ENCODE measurements at places on chromosomes 13 and 19.

GRCh38 chr13:89153941-89154340, 1482.8 kb downstream of the SLITRK5 start:
- DNase-seq = no peak

DNA sequence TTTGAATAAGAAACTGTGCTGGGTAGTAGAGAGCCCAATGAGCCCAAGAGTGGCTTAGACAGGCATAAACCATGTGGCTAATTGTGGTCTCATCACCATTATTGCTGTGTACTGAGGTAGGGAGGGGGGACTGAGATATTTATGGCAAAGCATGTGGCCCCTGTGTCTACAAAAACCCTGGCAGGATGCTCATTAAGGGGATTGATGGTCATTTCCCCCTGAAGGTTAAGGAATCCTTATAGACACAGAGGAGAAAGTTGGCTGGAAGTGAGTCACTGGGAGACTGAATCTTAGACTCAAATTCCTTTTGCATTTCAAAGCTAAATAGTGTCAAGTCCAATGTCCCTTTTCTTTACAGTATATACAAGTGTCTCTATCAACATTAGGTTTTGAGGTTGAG, 9.8 kb upstream of the DACT3 start:
- DNase-seq = no peak

- DNase-seq = no peak
Observed at GRCh38 chr13:97889803-97890202, 63.7 kb upstream of the IPO5 start.

DNA sequence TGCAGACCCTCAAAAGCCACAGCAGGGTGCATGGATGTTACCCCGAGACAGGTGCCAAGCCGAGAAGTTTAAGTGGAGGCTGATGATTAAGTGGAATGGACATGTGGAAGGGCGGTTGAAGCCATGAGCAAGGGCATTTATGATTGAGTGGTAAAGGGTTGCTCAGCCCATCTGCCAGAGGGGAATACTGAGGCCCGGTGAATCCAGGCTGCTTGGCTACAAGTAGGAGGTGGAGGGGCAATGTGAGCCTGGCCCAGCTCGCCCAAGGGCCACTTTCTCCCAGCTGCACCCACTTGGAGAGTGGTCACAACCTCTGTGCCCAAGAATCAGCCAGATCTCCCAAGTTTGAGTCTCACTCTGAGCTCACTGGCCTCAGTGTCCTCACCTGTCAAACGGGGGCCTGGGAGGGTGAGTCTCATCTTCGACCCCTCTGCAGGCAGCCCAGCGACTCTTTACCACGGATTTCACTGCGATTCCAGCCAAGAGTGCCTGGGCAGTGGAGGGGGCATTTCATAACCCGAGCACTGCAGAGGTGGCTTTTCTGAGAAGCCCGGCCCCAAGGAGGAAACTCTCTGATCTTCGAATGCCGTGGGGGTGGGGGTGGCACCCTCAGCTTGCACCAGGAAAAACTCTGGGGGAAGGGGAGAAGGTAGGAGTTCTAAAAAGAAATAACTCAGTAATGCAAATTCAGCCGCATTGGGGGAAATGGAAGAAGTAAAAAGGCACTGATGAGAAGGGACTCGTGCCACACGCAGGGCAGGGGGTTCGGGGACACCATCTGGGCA, 62.9 kb upstream of the KLF2 start:
- DNase-seq = no peak

- DNase-seq = no peak
Observed at GRCh38 chr13:55664178-55664577, 1476.5 kb upstream of the PRR20A start.

GRCh38 chr13:24107955-24108614, 52.4 kb upstream of the SPATA13 start:
- no peak for DNase-seq

GRCh38 chr13:39186205-39186875, 148.1 kb downstream of the NHLRC3 start:
- DNase-seq = no peak

- no peak for DNase-seq
Observed at GRCh38 chr19:1744822-1745563, 8.3 kb upstream of the ONECUT3 start.

GRCh38 chr13:111385183-111385857, 64.9 kb downstream of the TEX29 start:
- no peak for DNase-seq

DNA sequence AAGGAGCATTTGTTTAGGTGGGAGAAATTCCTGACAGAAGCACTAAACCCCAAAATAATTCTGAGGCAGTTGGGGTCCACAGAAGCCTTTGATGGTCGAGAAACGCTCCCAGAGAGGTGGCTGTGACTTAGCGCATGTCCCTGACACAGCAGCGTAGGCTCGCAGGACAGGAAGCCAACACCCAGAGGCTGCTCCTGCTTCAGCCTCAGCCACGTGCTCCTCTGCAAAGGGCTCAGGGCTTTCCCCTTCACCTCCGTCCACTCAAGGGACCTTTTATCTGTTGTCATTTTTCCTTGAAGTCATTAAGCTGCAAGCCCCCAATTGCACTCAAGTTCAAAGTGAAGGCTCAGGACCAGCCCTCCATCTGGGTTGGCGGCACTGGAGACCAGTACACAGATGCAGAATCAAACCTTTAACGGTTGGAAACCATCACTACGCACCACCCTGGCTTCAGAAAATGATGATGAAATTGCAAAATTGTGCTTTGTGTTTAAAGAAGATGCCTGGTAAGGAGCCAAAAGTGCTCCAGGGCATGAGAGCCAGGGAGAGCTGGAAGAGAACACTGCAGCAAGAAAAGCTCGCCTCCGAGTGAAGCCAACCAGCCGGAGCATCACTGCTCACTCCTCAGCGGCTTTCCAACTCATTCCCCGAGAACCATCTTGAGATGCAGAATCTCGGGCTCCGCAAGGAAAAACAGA, 219.6 kb downstream of the RAP2A start:
- DNase-seq = no peak

GRCh38 chr13:88752041-88752440, 1080.9 kb downstream of the SLITRK5 start:
- no peak for DNase-seq

DNA sequence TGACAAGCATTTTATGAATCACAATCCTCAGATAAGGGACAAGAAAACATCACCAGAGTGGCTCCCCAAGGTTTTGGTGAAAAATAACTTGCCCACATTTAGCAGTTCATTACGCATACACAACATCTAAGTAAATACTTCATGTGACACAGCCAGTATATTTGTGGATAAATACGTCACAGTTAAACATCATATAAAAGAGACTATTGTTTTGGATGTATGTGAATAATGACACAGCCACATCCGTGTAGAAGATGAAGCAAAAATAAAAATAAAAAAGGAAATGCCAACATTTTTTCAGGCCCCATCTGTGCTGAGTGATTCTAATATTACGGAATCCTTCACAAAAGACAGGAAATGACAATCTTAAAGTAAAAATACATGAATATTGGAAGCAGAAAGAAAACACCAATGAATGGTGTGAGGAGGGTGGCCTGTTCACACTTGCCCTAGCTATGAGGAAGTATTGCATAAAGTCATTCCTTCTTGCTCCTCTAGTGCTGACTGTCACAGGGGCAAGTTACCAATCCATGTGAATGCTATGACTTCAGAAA, 457.1 kb downstream of the KLF12 start:
- no peak for DNase-seq

DNA sequence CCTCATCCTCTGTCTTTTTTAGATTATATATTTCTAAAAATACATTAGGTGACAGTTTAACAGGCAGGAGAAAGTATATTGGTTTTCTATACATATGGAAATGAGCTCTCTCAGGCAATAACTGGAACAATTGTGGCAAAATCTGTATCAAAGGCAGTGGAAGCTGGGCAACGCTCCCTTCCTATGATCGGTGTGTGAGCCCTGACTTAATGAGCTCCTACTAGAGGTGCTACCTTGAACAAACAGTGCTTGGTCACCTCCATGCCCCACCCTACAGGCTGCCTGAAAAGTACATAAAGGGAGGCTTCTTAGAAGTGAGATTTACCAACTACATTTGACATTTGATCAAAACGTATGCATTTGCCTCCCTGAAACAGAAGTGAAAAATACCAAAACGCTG, 185.3 kb downstream of the EFNB2 start:
- no peak for DNase-seq

DNA sequence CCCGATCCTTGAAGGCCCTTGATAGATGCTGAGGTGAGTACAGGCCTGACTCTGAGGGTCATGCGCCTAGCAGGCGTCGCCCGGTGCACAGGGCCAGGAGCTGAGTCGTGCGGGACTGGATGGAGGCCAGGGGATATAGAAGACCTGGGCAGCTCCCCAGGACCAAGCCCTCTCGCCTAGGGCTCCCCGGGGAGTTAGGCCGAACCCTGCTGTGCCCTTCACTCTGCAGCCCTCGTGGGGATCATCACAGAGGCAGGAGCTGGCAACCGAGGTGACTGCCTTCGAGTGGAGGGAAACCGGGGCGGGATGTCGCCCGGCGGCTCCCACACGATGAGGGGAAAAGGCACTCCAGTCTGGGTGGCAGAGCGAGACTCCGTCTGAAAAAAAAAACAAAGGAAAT, 11.7 kb downstream of the CSNK1G2 start:
- DNase-seq = no peak

DNA sequence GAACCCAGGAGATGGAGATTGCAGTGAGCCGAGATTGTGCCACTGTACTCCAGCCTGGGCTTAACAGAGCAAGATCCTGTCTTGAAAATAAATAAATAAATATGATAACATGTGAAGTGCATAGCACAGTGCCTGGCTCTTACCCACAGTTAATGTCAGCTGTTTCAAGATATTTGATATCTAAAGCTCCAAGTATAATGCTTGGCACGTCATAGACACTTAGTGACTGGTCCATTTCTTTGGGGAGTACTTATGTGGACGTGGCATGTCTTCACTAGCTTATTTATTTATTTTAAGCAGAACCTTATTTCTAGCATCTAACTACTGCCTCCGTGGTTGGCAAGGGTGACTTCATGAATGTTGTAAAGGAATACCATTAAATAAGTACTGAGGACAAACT, 18.8 kb downstream of the GARRE1 start:
- no peak for DNase-seq

DNA sequence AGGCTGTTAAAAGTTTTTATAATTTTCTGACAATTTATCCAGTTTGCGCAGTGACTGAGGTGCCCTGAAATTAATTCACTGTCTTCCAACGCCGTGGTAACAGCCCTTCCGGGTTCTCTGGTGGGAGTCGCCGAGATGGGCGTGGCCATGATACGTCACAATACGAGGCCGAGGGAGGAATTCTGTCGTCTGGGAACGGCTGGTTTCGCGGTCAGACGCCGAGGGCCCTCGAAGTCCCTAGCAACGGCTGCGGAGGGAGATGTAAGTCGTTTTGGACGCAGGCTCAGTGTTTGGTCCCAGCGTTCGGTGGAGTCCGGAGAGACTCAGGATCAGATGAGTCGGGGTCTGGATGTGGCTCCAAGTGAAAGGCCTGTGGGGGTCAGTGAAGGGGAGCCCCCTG, 21.7 kb downstream of the ZNF613 start:
- DNase-seq = no peak

DNA sequence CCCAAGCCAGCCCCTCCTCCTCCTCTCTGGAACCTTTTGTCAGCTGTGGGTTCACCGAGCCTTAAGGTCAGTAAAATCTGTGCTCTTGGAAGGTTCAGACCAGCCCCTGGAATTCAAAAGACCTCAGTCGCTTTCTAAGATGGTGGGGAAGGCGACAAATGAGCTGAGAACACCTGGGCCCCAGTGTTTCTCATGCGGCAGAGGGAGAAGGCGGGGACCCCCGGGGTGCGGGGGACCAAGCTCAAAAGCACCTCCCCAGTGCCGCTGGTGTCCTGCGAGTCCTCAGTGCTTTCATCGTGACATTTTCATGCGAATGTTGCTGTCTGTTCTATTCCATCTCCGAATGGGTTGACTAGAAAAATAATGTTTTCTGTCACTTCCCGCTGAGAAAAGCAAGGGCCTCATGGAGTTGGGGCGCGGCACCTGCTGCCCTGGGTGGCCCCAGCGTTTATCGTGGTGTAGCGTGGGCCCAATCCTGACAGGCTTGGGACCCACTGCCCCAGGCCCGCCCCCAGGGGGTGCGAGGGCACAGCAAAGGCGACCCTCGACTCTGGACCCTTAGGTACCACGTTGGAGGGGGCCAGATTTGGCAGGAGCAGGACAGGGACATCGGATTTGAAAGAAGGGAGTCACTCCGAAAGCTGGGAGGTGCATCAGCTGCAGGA, 751 bp upstream of the NTN5 start:
- no peak for DNase-seq

GRCh38 chr13:101013245-101013644, 338.6 kb upstream of the TMTC4 start:
- DNase-seq = no peak

- DNase-seq = no peak
Observed at GRCh38 chr13:111117961-111118360, 2.9 kb downstream of the ARHGEF7 start.

DNA sequence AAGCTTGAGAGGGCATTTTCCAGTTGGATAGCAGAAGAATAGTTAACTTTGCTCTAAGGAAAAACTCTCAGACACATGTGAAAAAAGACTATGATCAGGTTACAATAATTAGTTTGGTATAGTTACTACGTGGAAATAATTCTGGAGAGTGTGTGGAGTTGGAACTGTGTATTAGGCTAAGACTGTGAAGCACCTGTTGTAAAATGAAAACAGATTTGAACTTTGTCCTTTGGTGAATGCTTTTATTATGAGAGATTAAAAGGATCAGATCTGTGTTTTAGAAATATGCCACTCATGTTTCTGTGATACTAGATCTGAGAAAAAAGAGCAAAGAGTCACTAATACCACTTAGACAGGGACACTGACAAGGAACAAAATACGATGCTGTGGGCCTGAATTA, 807.5 kb upstream of the ATXN8OS start:
- DNase-seq = no peak

DNA sequence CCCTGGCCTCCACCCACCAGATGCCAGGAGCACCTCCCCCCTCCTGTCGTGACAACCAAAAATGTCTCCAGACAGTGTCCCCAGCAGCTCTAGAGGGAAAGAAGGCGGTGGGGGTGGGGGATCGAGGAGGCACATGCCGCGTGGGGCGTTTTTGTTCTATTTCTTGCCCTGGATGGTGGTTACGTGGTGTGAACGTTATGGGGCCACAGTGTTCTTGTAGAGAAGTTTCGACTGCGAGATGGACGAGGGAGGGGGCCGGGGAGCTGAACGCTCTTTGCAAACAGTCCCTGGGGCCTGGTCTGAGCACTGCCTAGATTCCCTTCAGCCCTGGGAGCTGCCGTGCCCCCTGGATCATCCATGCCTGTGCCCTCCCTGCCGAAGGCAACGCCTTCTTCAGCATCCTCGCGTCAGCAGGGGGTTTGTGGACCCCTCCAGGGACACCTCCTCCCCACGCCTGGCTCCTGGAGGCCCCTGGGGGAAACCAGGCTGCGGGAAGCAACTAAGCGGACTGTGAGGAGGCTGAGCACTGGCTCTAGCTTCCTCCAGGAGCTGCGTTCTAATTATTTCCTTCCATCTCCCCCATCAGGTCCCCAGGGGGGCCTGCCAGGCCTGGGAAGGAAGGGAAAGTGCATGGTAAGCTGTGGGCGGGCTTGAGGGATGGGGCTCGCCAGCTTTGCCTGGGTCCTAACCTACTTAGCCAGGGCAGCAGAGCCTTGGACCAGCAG, 131.5 kb downstream of the IER2 start:
- no peak for DNase-seq
